ENCODE measurements at places on chromosomes 13 and 19.

GRCh38 chr13:50910485-50910805 is 854 bp downstream of the RNASEH2B start:
- DNase-seq = no peak

- DNase-seq = peak; percentile 65
Measured at GRCh38 chr13:45370922-45371406, 30.0 kb upstream of the TPT1 start.

GRCh38 chr19:46704379-46705076 is 12.4 kb downstream of the PRKD2 start:
- peak; percentile 85 for DNase-seq

DNA sequence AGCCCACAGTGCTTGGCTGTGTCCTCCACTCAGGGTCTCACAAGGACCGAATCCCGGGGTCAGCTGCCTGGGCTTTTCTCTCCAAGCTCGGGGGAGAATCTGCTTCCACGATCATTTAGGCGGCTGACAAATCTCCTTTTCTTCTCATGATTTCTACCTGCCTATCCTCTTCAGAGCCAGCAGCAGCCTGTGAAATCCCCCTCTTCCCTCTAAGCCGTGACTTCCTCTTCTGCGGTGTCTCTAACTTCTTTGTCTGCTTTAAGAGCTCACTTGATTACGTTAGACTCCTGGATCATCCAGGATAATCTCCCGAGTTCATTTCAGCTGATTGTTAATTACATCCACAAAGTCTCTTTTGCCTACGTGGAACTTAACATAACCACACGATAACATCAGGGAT is 22.5 kb upstream of the ZNF845 start:
- DNase-seq = no peak

- peak; percentile 17 for DNase-seq
Measured at GRCh38 chr13:114313061-114313860, 1.0 kb upstream of the CHAMP1 start.

DNA sequence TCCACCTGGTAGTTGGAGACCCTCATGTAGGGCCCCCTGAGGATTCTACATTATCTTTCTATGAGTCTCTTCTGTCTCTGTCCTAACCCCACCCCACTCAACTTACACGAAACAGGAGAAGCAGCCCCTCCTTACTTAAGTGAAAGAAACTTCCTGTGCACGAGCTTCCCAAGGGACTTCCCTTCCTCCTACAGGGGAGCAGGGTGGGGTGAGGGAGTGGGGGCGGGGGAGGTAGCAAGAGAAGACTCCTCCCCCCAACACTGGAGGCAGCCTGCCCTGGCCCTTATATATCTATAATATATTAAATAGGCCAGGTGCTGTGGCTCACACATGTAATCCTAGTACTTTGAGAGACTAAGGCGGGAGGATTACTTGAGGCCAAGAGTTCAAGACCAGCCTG is 5.5 kb upstream of the PDE4C start:
- DNase-seq = no peak

- DNase-seq = no peak
Measured at GRCh38 chr13:113229161-113229560, 19.7 kb downstream of the CUL4A start.

DNA sequence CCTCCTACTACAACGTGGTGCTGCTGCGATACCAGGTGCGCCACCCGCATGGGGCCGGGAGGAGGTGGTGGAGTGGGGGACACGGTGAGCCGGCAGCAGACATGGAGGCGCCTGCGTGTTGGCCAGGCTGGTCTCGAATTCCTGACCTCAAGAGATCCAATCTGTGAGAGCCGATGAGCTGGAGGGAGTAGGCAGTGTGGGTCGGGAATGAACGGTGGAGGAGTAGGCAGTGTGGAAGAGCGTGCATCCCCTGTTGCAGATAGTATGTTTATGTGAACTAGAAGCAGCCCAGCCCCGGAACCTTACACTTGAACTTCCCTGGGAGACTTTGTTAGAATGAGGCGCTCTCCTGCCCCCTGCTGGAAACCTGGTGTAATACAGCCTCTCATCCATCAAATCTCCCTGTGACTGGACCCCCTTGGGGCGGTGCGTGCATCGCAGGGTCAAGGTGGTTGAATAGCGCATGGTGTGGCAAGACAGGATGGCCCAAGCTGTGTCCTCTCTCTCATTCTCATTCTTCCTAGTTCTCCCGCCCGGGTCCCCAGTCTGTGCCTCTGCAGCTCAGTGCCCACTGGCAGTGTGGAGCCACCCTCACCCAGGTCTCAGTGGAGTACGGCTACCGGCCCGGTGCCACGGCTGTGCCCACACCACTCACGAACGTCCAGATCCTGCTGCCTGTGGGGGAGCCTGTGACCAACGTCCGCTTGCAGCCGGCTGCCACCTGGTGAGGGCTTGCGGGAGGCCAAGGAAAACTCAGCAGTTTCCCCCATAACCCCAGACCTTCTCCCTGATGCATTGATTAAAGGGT is 10.5 kb upstream of the B3GNT3 start:
- peak; percentile 67 for DNase-seq
